Heart left ventricle (tissue), 16 donors: ENCODE measurements at places on chromosomes 16 and 17.
A peak's percentile ranks its signal among the peaks of the same experiment; 100 is the strongest.

DNA sequence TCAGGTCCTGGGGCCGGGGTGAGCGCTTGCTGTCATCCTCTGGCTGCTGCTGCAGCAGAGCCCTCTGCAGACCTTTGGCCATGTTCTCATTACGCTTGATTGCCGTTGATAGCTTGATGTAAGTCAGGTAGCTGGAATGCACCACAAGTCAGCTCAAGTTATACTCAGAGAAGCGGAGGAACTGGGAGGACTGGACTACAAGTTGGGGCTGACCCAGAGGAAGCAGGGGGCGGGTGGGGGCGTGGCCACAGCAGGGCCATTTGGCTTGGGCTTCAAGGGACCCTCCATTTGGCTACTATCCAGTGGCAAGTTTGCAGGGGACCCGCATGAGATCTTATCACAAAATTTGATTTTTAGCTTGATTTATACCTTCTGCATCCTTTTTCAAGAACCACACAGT, 19.0 kb upstream of the EVPL start:
- no peak for DNase-seq

DNA sequence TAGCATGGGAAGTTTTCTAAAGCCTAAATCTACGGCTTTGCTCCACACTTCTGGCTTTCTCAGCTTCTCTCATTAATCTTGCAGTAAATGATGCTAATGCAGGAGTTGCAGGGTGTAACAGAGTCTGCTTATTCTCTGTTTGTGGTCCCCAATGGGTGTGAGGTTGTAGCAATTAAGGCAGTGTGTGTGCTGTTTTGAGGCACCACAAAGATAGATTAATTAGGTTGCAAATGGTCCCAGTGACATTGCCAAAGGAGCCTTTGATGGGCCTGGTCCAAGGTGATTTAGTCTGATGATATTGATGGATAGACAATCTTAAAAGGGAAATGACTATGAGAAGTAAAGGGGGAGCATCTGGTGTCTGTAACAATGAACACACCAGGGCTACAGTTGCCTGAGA, 1313.7 kb upstream of the CDH8 start:
- DNase-seq: no peak

DNA sequence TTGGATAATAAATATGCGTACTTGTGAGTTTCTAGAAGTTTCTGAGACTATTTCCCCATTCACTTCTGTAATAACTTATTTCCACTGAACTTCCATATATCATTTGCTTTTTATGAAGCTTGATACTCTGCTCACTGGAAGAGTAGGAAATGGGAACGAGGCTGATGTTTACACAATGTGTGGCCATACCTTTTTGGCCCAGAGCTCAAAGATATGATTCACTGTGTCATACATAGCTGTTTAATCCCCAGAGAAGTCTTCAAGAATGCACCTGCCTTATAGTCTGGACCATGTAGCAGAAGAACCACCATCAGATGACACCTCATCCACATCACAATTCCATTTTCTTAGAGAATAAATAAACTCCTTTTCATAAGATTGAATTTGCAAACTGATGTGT, 40.3 kb upstream of the TEKT3 start:
- no peak for DNase-seq

GRCh38 chr16:29806641-29807425, 504 bp downstream of the MAZ start:
- peak; percentile 65 for DNase-seq

DNA sequence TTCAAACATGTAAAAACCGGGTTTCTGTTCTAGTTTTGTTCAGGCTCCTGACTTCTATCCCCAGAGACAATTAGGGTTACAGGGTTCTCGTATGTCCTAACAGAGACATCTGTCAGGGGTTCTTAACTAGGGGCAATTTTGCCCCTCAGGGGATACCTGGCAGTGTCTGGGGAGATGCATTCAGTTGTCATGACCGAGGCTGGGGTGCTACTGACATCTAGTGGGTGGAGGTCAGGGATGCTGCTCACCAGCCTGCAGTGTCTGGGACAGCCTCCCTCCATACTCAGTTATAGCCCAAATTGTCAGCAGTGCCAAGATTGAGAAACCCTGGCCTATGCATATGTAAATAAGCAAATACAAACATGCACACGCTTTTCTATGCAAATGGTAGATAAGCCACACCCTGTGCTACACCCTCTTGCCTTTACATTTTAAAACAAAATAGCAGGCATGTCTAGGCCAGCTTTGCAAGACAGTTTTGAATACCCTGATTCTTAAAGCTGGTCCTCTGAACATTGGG, 37.4 kb downstream of the CLEC16A start:
- DNase-seq: no peak

GRCh38 chr17:40358323-40359038, 6.1 kb downstream of the GJD3 start:
- DNase-seq: peak; percentile 87

GRCh38 chr17:76716839-76717215, 6.1 kb upstream of the MXRA7 start:
- DNase-seq: no peak

DNA sequence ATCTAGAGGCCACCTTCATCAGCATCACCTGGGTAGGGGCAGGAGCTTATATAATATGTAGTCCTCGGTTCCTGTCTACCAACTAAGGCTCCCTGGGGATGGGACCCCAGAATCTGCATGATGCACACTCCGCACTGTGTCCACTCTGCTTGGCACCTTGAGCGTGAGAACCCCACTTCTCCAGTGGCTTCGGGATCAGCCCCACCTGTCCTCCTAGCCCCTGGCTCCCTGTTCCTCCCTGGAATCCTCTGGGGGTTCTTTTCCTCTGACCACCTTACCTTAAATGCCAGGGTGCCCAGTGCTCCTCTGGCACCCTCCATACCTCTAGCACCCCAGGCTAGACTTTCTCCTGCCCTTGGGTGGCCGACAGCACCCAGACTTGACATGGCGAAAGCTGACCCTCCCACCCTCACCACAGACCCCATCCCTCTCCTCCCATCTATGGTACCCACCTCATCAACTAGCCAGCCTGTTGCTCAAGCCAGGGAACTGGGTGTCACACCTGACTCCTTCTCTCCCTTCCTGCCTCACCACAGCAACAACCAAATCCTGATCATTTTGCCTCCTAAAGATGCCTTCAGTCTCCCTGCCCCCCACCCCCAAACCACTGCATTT, 2.8 kb upstream of the NXPH3 start:
- DNase-seq: no peak
